ENCODE measurements at places on chromosomes 13 and 19.

GRCh38 chr13:101757446-101758039 is 305.1 kb downstream of the ITGBL1 start:
- DNase-seq: no peak

GRCh38 chr13:73672492-73672891 is 461.7 kb downstream of the KLF12 start:
- no peak for DNase-seq

- DNase-seq: no peak
Observed at GRCh38 chr19:13209484-13210338, 59.5 kb downstream of the IER2 start.

DNA sequence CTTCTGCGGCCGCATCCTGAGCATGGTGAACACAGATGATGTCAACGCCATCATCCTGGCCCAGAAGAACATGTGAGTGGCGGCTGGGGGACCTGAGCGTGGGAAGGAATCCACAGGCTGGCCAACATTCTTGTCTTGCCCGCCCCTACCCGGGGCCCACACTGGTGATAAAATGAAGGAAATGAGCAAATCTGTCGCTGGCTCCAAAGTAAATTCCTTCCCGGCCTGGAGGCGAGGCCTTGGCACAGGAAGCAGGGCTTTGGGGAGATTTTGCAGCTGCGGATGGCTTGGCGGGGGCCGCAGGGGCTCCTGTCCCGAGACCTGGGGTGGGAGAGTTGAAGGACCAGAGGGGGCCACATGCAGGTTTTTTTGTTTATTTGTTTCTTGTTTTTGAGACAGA is 4.4 kb downstream of the KXD1 start:
- DNase-seq: no peak

DNA sequence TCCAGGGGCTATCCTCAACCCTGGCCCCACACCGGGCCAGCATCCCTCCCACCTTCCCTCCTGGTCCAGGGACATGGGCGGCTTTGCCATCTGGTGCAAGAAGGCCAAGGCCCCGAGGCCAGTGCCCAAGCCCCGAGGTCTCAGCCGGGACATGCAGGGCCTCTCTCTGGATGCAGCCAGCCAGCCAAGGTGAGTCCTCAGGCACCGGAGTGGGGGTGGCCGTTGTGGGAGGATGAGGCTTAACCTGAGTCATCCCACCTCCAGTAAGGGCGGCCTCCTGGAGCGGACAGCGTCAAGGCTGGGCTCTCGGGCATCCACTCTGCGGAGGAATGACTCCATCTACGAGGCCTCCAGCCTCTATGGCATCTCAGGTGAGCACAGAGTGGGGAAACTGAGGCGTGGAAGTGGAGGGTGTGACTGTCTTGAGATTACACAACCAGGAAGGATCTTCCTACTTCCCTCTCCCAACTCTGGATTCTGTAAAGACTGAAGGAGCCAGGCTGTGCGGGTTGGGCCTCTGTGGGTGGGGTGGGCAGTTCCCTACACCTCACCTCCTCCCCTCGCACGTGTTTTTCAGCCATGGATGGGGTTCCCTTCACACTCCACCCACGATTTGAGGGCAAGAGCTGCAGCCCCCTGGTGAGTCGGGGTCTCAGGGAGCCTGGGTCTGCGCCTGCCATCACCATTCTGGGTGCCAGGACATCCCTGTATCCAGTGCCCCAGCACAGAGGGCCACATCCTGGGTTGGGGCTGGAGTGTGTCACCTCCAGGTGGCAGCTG is 3.8 kb downstream of the MVB12A start:
- DNase-seq: no peak

DNA sequence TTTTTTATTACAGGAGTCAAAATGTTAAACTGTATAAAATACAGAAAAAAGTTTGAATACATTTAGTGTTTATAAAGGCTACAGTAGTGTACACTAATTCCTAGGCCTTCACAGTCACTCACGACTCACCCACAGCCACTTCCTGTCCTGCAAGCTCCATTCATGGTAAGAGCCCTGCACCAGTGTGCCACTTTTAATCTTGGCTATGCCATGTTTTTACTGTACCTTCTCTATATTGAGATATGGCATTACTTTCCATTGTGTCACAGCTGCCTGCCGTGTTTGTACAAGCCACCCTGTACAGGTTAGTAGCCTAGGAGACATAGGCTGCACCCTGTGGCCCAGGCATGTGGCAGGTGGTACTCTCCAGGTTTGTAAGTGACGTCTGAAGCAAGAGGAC is 32.1 kb downstream of the C1QTNF9 start:
- DNase-seq: no peak

- DNase-seq: no peak
Observed at GRCh38 chr13:40113643-40114304, 458.3 kb downstream of the COG6 start.

DNA sequence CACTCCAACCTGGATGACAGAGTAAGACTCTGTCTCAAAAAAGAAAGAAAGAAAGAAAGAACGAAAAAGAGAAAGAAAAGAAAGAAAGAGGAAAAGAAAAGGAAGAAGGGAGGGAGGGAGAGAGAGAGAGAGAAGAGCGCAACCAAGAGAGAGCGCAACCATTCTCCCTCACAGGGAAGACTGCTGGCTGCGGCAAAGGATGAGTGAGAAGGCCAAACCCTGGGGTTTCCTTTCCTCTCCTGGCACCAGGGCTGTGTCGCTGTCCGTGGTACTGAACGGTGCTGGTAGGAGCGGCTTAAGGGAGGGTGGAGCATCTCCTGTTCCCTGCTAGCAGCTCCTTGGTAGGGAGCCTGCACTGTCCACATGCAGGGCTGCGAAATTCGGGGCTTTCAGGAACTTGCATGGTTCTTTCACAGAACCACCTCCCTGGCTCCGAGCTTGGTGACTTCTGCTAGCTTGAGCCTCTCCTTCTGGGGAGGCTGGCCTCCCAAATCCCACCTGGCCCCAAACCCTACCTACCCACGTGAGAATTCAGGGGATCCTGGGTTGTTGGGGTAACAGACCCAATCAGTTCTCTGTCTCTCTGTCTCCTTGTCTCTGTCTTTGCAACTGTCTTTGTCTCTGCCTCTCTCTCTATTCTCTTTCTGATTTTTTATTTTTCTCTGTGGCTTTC is 51.1 kb upstream of the ZNRF4 start:
- peak; percentile 55 for DNase-seq

- DNase-seq: no peak
Observed at GRCh38 chr19:46240693-46241092, 11.2 kb downstream of the IGFL1 start.

GRCh38 chr13:99310382-99311031 is 3.3 kb upstream of the GPR183 start:
- DNase-seq: no peak

DNA sequence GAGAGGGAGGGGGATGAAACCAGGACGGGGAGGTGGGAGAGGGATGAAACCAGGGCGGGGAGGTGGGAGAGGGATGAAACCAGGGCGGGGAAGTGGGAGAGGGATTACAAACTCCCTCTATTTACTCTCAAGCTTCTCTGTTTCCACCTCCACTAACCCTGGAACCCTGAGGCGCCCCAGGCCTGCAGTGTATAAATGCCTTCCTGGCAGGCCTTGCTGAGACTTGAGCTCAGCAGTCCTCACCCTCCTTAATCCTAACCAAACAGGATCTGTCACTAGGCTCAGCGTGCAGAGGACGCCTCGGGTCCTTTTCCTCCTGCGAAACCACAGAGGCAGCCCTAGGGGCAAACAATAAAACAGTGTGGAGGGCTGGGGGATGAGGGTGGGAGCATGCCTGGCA is 32.1 kb upstream of the OR1M1 start:
- no peak for DNase-seq

DNA sequence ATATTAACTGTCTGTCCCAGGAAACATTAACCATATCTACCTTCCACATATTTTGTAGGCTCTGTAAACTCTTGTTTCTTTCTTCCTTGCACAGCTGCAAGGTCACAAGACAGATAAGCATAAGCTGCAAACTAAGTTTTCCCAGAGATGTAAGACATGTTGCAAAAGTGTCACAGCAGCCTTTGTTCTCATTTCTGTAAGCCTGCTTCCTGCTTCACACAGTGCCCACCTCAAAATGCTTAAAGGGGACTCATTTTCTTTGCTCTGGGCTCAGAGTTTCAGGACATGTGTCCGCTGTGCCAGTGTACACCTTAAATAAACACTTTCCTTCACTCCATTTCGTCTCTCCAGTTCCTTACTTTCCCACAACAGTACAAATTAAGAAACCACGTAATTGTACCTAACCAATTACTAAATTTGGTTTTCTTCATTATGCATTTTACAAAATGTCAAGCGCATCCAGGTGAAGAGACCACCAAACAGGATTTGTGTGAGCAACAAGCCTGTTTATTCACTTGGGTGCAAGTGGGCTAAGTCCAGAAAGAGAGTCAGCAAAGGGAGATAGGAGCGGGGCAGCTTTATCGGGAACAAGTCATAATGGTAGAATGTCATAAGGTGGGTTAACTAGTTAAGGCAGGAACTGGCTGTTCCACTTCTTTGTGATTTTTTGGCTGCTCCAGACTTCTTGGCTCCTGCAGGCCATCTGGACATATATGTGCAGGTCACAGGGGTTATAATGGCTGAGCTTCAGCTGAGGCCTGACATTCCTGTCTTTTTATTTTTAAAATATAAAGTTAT is 12.7 kb upstream of the ZNF431 start:
- no peak for DNase-seq

- no peak for DNase-seq
Observed at GRCh38 chr13:110914081-110914330, 863 bp downstream of the ANKRD10 start.

DNA sequence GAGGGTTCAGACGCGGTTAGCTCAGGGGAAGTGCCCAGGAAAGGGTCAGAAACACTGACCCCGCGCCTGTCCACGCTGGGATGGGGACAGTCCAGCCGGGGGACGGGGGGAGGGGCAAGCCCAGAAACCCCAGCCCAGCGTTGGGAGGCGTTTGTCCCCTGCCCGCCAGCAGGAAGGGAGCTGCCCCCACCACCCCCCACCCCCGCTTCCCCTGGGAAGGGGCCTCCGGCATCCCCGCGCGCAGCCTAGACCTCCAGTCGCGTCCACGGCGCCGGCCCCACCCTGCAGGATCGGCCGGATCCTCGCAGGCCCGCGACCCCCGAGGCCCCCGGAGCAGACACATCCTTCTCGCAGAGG is 277 bp downstream of the GIPC1 start:
- no peak for DNase-seq

DNA sequence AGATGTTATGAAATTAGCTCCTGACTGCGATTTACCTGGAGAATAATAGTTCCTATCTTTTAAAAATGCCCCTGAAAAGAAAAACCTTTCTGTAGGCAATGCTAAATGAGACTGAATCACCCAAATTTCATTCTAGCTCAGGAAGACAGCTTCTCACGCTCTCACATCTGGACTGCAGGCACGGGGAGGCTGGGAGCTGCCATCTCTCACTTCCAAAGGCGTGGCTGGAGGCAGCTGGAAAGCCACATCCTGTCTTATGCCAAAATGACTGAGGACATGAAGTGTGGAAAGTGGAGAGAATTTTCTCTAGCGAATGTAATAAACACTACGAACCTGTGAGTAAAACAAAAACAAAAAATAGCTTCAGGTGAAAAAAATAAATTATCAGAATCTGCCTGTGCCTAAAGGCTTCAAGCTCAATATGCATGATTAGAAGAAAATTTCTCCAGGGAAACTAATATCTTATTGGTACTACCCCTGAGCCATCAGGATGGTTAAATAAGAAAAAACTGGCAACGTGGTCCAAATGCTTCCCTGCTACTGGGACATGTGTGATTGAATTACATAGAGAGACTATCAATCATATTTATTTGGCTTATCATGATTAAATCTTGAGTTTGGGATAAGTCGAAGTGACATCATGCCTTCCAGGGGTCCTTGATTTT is 58.1 kb upstream of the UBL3 start:
- DNase-seq: no peak

DNA sequence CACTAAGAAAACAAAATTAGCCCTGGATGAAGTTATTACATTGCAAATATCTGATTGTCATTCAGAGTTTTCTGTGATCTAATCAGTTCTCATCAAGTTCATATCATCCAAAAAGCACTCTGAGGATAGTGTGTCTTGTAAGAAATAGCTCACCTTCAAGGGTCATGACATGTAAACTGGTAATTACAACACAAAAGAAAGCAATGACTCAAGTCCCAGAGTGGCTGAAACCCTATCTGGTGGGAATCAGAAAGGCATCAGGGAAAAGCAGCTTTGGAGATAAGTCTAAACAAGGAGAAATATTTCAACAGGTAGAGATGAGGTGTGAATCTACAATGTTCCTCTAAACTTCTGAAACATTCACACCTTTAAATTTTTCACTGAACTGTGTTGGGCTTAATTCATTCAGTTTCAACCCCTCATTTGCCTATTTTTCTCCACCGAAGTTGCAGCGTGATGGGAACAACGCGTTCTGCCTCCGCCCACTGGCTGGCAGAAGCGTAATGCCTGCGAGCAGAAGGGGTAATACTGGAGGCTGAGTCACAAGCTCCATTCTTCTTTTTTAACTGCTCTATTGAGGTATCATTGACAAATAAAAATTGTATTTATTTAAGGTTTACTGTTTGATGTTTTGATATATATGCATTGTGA is 155.2 kb upstream of the IPO5 start:
- no peak for DNase-seq

DNA sequence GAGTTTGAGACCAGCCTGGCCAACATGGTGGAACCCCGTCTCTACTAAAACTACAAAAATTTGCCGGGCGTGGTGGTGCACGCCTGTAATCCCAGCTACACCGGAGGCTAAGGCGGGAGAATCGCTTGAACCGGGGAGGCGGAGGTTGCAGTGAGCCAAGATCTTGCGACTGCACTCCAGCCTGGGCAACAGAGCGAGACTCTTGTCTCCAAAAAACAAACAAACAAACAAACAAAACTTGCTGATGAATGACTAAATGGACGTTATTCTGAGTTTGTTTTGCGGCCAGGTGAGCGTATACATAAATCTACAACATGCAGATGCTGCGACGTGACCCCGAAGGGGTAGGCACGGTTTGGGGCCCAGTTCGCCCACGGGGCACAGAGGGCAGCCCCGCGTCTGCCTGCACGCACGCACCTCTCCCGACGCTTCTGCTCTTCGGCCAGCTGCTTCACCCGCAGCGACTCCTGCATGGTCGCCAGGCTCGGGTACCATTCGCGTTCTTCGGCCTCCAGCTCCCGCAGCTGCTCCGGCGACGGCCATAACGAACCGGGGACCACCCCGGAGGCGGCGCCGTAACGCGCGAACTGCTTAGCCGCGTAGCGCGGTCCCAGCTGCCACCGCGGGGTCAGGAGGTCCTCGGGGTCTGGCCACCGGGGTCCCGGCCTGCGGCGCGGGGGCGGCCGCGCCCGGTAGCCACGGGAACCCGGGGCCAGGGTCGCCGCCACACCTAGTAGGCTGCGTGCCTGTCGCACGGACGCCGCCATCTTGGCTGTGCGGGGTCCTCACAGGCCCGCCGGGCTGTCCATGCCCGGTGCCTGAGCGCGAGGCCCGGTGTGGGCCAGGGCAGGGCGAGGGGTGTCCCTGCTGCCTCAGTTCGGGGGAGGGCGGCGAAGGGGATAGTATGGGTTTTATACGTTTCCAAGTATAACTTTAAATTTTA is at the start of gene GADD45GIP1:
Gene GADD45GIP1, minus strand, starts transcription at position 778 of the 943 bp plus-strand sequence. Its CDS starts 11 bp downstream, at position 767.
- peak; percentile 80 for DNase-seq

- no peak for DNase-seq
Observed at GRCh38 chr13:76663592-76664335, 222.4 kb downstream of the KCTD12 start.

GRCh38 chr19:48874303-48875135 is 2.3 kb downstream of the PPP1R15A start:
- peak; percentile 45 for DNase-seq

Measured in activated CD4-positive, alpha-beta T cell treated with anti-CD3 and anti-CD28 coated beads, Interleukin-2, amount 50 U/mL, for 1 hour (primary cell).